ENCODE measurements at places on chromosomes 3 and 15.

DNA sequence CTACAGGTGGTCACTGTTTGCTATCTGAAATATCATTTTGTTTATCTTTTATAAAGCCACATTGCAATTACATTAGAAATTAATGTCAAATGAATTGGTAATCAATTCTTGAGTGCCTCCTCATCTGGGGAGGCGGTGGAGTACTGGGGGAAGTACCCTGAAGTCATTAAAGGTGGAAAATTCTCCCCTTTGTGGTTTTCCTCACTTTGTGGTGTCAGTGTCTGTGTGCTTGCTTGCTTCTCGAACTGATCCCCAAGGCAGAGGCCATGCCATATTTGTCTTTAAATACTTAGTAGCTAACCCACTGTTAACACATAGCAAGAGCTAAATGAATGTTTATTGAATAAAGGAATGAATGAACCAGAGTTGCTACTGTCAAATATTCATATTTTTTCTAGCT lies 40.5 kb upstream of the CCK start:
- no peaks in the 10 kb centered on the region for H3K4me1 ChIP-seq
- H3K36me3 ChIP-seq = no peaks in the 10 kb centered on the region
- no peak for DNase-seq
- no peak overlapping the region for H3K27ac ChIP-seq

- no peaks in the 10 kb centered on the region for H3K36me3 ChIP-seq
- no peaks in the 10 kb centered on the region for H3K27me3 ChIP-seq
- H3K27ac ChIP-seq = no peak overlapping the region
- H3K4me1 ChIP-seq = peaks cover 4% of the 10 kb centered on the region
- DNase-seq = no peak
Measured at GRCh38 chr15:57112178-57112577, 193.7 kb downstream of the TCF12 start.

DNA sequence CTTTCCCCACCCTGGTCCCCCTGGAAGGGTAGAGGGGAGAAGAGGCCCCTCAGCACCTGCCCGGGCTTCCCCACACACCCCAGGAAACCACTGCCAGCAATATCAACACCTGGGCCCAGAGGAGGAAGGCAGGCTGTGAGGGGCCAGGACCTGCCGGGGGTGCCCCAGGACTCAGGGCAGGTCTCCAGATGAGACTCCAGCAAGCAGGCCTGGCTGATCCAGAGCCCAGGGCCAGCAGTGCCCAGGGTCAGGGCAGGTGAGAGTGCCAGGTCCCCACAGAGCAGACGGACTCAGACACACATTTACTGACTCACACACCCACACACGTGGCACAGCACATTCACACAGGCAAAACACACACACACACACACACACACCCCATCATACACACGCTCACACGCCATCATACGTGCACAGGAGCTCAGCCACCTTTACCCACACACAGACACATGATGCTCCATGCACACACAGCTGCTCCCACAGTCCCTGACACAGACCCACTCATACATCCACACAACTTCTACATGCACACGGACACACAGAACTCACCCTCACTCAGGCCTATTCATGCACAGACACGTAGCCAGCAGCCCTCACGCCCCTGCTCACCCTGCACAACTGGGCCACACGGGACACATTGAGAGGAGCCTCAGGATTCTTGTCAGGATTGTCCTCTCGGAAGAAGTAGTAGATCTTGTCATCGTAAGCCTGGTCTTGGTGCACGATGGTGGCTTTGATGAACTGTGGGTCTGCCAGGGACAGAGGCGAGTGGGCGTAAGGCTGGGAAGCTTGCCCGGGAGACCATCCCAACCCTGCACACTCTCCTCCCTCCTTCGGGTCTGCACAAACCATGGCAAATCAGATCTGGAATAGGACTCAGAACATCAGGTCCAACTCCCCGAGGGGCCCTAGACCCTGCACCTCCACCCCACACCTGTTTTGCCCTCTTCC lies 17.5 kb downstream of the SEMA7A start:
- H3K4me1 ChIP-seq = no peaks in the 10 kb centered on the region
- no peak for DNase-seq
- H3K36me3 ChIP-seq = no peaks in the 10 kb centered on the region
- no peaks in the 10 kb centered on the region for H3K27me3 ChIP-seq

DNA sequence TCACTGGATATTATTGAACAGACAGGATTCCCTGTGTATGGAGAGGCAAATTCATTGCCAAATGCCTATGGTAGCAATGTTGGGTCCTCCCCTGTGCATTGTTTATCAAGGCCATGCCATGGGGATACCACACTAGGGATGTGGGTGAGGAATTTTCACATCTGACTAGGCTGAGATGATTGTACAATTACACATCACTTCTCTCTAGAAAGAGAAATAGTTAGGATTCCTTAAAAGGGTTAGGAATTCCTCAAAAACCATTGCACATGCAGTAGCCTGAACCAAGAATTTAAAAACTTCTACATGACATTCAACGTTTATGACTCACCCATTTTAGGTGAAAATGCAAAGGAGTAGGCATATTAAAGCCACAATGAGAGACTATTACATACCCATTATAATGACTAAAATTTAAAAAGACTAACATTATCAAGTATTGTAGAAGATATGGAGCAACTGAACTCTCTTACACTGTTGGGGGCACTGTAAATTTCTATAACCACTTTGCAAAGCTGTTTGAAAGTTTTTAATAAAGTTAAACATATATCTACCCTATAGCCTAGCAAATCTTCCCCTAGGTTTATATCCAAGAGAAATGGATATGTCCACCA lies 175.9 kb downstream of the THRB start:
- peaks cover 31% of the 10 kb centered on the region for H3K4me1 ChIP-seq
- peaks cover 5% of the 10 kb centered on the region for H3K36me3 ChIP-seq
- no peak overlapping the region for H3K27ac ChIP-seq
- no peak for DNase-seq
- no peaks in the 10 kb centered on the region for H3K27me3 ChIP-seq

- no peaks in the 10 kb centered on the region for H3K36me3 ChIP-seq
- H3K27ac ChIP-seq = no peak within 1 kb of the TSS
- peak within 1 kb of the TSS; percentile 81 for H3K4me3 ChIP-seq
- DNase-seq = no peak
- H3K4me1 ChIP-seq = no peaks in the 10 kb centered on the region
Measured at GRCh38 chr3:142963516-142964448, at the start of gene PAQR9. Gene PAQR9 (minus strand): TSS chr3:142963674. CDS start chr3:142963336, 338 bp downstream.

DNA sequence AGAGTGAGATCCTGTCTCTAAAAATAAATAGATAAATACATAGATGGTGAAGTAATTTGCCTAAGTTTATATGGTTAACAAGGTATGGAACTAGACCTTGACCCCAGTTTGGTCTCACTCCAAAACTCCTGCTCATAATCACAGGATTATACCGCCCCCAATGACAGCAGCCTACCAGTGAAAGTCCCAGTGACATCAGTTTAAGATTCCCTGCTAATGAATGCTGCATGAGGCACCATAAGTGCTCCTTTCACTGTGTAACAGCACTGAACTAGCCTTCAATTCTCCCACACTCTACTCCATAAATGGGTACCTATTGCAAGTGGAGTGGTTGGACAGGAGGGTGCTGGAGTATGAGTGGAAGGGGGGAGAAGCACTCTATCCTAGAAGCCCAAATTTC lies 23.7 kb upstream of the THSD4 start:
- H3K36me3 ChIP-seq = no peaks in the 10 kb centered on the region
- peaks cover 16% of the 10 kb centered on the region for H3K4me1 ChIP-seq
- no peak overlapping the region for H3K4me3 ChIP-seq

DNA sequence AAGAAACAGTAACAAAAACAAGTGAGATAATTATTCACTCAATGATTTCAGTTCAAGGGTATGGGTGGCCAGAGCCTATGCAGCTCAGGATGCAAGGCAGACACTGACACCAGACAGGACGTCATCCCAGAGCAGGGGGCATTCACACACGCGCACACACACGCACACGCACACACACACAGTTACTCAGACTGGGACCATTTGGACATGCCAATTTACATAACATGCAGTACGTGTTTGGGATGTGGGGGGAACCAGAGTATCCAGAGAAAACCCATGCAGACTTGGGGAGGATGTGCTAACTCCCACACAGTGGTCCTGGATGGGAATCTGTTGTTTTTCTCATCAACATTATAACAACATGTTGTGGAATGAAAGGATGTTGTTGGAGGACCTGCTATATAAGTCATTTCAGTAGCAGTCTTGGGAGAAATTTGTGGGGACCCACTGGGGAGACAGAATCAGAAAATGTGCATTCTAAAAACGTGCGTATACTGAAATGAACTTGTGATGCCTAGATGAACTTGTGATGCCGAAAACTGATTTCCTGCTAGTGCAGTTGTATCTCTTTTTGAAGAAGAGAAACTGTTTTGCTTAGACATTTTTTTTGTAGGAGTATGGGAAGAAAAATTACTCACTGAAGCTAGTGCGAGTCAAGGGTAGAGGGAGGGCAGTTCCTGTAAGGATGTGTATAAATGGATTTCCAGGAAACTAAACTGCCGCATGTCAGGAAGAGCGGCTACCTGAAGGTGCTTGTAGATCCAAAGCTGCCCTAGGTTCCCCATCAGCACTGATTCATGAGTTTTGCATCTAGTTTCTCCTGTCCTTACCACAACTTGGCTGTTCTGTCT lies 25.2 kb downstream of the CD200 start:
- DNase-seq = no peak
- H3K27me3 ChIP-seq = no peaks in the 10 kb centered on the region
- no peaks in the 10 kb centered on the region for H3K36me3 ChIP-seq
- H3K27ac ChIP-seq = peak overlapping the region; percentile 87
- peaks cover 19% of the 10 kb centered on the region for H3K4me1 ChIP-seq

DNA sequence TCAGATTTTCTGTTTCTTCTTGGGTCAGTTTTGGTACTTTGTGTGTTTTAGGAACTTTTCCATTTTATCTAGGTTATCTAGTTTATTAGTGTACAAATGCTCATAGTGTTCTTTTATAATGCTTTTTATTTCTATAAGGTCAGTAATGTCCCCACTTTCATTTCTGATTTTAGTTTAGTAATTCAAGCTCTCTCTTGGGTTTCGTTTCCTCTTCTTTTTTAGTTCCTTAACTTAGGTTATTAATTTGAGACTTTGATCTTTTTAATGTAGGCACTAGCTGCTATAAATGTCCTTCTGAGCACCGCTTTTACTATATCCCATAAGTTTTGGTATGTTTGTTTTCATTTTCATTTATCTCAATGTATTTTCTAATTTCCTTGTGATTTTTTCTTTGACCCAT lies 27.0 kb upstream of the CD200R1L start:
- H3K4me3 ChIP-seq = no peak overlapping the region
- no peaks in the 10 kb centered on the region for H3K36me3 ChIP-seq
- no peaks in the 10 kb centered on the region for H3K27me3 ChIP-seq
- no peak overlapping the region for H3K27ac ChIP-seq
- no peaks in the 10 kb centered on the region for H3K4me1 ChIP-seq
- no peak for DNase-seq

- DNase-seq = no peak
- peak within 1 kb of the TSS; percentile 76 for H3K4me3 ChIP-seq
- no peaks in the 10 kb centered on the region for H3K27me3 ChIP-seq
- H3K4me1 ChIP-seq = peaks cover 9% of the 10 kb centered on the region
- H3K27ac ChIP-seq = no peak within 1 kb of the TSS
Measured at GRCh38 chr15:65377976-65378366, at the start of gene IGDCC3. Gene IGDCC3 (minus strand): TSS chr15:65378002. CDS start chr15:65377788, 214 bp downstream.

DNA sequence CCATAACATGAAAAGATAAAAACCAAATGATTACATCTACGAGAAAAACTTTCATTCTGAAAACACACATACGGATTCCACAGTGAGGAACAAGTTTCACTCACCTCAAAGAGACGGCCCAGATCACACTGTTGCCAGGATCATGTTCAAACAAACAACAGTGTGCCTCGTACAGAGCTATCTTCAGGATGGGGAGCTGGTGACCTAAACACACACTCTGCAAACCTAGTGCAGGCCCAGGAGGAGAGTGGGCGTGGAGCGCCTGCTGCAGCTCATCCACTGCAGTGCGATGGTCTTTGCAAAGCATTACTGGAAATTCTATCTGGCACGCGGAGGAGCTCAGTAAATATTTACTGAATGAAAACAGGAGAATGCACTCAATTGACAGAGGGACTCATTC lies 38.5 kb downstream of the TAMM41 start:
- no peaks in the 10 kb centered on the region for H3K4me1 ChIP-seq
- H3K36me3 ChIP-seq = peaks cover 27% of the 10 kb centered on the region
- no peak overlapping the region for H3K27ac ChIP-seq
- no peaks in the 10 kb centered on the region for H3K27me3 ChIP-seq
- no peak overlapping the region for H3K4me3 ChIP-seq

GRCh38 chr15:83545804-83546511 lies 98.8 kb downstream of the SH3GL3 start:
- no peaks in the 10 kb centered on the region for H3K36me3 ChIP-seq
- no peaks in the 10 kb centered on the region for H3K4me1 ChIP-seq
- DNase-seq = no peak
- no peak overlapping the region for H3K27ac ChIP-seq
- no peak overlapping the region for H3K4me3 ChIP-seq

DNA sequence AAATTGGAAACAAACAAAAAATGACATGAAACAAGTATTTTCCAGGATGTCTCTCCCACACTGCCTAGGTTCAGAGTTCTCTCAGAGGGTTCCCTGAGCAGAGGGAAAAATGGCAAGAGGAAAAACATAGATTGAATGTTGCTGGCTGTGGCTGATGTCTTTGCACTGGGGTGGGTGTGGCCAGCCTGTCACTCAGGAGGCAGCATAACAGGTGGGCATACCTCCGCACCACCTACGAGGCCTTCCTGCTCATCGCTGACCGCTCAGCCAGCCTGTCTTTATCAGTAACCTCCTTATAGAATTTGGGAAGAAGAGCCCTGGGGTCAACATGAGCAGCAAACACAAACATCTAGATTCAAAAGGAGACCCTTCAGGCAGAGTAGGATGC lies 216.6 kb upstream of the UMPS start:
- no peaks in the 10 kb centered on the region for H3K27me3 ChIP-seq
- no peak overlapping the region for H3K27ac ChIP-seq
- no peak overlapping the region for H3K4me3 ChIP-seq
- H3K4me1 ChIP-seq = no peaks in the 10 kb centered on the region
- no peak for DNase-seq

DNA sequence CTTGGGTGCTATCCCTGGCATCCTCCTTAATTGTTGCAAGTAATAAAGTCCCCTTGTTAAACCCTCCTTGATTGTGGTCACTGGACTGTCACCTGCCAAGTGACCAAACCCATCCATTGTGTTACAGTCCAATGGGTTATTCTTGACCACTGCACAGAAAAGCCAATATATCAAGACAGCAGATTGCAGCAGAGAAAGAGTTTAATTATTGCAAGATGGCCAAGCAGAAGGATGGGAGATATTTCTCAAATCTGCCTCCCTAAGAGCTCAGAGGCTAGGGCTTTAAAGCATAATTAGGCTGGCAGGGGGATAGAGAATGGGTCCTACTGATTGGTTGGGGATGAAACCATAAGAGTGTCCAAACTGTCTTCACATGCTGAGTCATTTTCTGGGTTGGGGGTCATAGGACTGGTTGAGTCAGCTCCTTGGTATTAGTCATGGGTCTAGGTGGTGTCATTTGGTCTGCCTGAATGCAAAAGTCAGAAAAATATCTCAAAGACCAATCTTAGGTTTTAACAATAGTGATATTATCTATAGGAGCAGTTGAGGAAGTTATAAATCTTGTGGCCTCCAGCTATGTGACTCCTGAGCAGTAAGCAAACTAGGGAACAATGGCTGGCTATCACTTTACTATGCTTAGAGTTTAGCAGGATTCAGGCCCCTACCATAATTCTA lies 19.1 kb upstream of the XYLB start:
- H3K27me3 ChIP-seq = no peaks in the 10 kb centered on the region
- no peaks in the 10 kb centered on the region for H3K36me3 ChIP-seq
- no peak overlapping the region for H3K4me3 ChIP-seq
- no peak for DNase-seq
- no peaks in the 10 kb centered on the region for H3K4me1 ChIP-seq
- no peak overlapping the region for H3K27ac ChIP-seq

Measured in thoracic aorta (tissue), 2 donors.